ENCODE measurements at places on chromosomes 5 and 9. TPM values are rescaled to one million over a fixed set of nuclear protein-coding genes. Genes with fewer than 3 reads are reported as not detected.
A peak's percentile ranks its signal among the peaks of the same experiment; 100 is the strongest.

DNA sequence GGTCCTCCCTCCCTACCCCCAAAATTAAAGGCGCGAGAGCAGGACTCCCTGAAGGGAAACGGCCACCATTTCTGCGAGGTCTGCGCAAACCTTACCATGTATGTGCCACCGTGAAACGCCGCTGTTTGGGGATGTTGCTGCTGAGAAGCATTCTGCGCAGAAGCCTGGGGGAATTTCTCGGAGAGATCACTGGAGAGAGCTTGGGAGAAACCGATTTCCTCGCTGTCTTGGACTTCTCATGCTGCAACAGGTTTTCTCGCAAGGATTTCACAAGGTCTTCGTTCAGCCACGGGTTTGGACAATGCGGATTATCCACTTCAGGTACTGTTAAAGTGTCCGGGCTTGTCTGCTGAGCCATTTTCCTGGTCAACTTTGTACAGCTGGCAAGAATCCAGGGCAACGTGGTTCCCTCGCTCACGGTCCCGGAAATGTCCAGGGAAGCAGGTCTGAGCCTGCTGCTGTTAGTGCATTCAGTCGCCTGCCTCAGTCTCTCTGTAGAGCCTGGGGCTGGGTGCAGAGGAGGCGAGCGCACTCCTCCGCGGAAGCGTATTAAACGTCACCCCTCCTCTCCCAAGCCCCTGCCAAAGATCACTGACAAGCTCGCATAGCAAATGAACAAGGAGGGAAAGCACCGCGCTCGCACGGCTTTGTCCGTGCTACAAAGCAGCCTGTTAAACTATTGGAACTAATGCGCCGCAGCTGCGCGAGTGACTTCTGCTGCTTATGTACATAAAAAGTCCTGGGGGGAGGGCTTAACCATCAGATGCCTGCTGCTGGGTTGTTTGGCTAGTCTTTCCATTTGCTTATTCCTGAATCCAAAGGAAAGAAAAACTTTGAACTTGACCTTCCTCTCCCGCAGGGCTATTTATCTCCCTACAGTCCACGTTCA is 125.1 kb downstream of the PDE4D start:
- peak; percentile 27 for DNase-seq

DNA sequence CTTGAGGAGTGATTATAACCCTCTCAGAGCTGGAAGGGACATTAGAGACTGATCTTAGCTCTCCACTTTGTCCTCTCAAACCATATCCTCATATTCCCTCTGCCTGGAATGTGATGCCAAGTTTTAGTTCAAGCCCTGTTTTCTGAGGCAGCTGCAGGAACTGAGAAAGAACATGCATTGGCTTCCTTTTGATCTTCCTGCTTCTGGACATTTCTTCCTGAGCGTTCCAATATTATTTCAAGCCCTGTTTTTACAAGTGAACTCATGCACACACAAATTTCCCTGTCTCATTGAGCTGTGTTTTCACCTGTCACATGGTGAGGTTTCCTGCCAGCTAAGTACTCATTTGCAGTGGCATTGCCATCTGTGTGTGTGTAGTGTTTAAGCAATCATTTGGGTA is 17.0 kb downstream of the FOCAD start:
- no peak for DNase-seq

DNA sequence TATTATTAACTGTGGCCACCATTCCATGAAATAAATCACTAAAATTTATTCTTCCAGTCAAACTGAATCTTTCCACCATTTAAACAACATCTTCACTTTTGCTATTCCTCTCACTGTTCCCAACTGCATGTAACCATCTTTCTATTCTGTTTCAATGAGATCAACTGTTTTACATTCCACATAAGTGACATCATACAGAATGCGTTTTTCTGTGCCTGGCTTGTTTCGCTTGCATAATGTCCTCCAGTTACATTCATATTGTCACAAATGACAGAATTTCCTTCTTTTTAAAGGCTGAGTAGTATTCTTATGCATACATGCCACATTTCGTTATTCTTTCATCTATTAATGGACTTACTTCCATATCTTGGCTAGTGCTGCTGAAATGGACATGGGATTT is 738.2 kb downstream of the SEMA5A start:
- no peak for DNase-seq

- DNase-seq, result no peak
These were observed 40.2 kb downstream of the SH3RF2 start for GRCh38 chr5:145976431-145977155.

- no peak for DNase-seq
These were observed 50.2 kb downstream of the C9orf50 start for GRCh38 chr9:129570450-129571297.

Gene SAPCD2
- total RNA-seq, result 26.4 TPM

- no peak for DNase-seq
These were observed 72.8 kb downstream of the STARD4 start for GRCh38 chr5:111439473-111440075.

- DNase-seq, result no peak
These were observed 4.1 kb downstream of the SUSD1 start for GRCh38 chr9:112170968-112171367.

- DNase-seq, result no peak
These were observed 155.3 kb upstream of the ANKRD55 start for GRCh38 chr5:56388229-56388985.
